ENCODE measurements at places on chromosomes 6 and 20. TPM values are rescaled to one million over a fixed set of nuclear protein-coding genes. Genes with fewer than 3 reads are reported as not detected.

Gene GRIK2
- 8.9 TPM for total RNA-seq

Gene AGER
- total RNA-seq, result 0.16 TPM

Gene PLA2G7
- not detected for total RNA-seq

GRCh38 chr6:52639493-52639892 is 31.4 kb upstream of the TMEM14A start:
- DNase-seq, result no peak

DNA sequence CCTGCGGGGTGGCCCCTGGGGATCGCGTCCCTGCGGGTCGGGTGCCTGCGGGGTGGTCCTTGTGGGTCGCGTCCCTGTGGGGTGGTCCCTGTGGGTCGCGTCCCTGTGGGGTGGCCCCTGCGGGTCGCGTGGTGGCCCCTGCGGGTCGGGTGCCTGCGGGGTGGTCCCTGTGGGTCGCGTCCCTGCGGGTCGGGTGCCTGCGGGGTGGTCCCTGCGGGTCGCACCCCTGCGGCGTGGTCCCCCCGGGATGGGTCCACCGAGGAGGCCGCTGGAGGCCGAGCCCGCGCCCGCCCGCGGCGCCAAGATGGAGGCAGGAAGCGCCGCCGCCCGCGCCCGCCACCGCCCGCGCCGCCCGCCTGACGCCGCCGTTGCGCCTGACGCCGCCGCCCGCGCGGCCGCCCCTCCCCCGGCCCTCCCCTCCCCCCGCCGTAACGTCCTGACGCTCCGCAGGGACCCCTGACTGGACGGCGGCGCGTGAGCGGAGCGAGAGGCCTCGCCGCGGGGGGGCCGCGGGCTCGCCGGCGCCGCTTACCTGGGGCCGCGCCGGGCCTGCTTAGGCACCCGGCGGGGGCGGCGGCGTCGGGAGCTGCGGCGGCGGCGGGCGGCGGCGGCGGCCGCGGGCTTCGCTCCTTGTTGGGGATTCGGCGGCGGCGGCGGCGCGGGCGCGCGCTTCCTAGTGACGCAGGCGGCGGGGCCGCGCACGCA is at the start of gene GMEB2:
GMEB2 (minus strand) TSS at position 678 of the 705 bp plus-strand sequence. CDS start 7,704 bp downstream, outside the sequence.
- no peak for DNase-seq

DNA sequence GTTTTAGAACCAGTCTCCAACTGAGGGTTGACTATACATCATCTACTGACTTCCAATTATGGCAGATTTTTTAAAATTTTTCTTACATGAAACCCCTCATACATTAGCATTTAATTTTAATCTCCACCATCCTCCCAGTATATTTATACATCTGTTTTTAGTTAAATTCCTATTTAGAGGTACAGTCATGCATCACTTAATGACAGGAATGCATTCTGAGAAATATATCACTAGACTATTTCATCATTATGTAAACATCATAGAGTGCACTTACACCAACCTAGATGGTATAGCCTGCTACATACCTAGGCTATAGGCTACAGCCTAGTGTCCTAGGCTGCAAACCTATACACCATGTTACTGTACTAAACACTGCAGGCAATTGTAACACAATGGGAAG is 316.7 kb upstream of the MARCKS start:
- DNase-seq, result peak; percentile 58

- peak; percentile 37 for DNase-seq
Observed at GRCh38 chr6:135640449-135641111, 143.0 kb upstream of the AHI1 start.

DNA sequence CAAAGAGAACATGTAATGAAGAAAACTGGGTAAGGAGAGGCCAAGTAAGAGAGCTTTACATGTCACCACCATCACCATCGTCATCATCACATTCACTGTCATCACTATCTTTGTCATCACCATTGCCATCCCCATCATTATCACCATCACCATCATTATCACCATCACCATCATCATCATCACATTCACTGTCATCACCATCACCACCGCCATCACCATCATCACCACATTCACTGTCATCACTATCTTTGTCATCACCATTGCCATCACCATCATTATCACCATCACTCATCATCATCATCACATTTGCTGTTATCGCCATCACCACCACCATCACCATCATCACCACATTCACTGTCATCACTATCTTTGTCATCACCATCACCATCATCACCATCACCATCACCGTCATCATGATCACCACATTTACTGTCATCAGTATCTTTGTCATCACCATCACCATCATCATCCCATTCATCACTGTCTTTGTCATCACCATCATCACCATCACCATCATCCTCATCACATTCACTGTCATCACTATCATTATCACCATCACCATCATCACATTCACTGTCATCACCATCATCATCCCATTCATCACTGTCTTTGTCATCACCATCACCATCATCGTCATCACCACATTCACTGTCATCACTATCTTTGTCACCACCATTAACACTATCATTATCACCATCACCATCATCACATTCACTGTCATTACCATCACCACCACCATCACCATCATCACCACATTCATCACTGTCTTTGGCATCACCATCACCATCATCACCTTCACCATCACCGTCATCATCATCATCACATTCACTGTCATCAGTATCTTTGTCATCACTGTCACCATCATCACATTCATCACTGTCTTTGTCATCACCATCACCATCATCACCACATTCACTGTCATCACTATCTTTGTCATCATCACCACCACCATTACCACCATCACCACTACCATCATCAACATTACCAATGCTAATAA is 172.3 kb downstream of the ERMARD start:
- DNase-seq, result no peak

- DNase-seq, result peak; percentile 40
Observed at GRCh38 chr20:49858076-49858585, 45.5 kb downstream of the SLC9A8 start.
